ENCODE measurements at places on chromosomes 5 and 9. TPM values are rescaled to one million over a fixed set of nuclear protein-coding genes. Genes with fewer than 3 reads are reported as not detected.
A peak's percentile ranks its signal among the peaks of the same experiment; 100 is the strongest.

NRARP gene
- 0.82 TPM for total RNA-seq

DNA sequence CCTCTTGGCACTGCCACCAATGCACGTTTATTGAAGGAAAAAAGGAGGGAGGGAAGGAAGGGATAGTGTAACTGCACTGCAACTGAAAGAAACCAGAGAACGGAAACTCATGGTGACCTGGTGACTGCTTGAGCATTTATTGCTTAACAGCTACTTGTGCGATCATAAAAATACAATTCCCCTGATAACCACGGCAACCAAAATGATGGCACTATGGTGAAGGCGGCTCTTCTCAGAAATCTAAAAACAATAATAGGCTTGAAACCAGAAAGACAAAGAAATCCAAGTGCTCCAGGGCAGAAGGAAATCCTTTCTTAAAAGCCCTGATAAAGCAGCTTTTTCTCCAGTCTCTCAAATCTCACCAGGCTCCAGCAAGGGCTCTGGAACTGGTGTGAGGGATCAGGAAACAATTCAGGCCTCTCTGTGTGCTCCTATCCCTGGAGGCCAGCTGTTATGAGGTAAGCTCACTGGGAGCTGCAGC is 1.9 kb downstream of the FBXO10 start:
- H3K4me1 ChIP-seq: peaks cover 16% of the 10 kb centered on the region
- no peaks in the 10 kb centered on the region for H3K27me3 ChIP-seq
- DNase-seq: no peak
- H3K27ac ChIP-seq: no peak overlapping the region

DNA sequence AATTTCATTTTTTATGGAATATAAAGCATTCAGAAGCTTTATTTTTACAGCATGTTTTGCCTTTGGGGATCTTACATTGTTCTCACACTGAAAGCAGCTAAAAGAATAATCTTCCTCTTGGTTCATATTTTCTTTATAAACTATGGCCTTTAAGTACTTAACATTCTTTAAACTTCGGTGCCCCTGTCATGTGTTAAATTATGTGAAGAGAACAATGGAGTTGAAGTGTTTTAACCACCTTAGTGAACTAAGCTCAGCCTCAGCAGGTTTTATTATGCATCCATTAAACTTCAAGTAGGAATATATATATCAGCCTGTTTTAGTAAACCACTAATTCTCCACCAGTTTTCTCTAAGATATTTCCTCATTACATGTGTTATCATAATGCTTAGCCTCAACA is 371.4 kb upstream of the CDH18 start:
- no peaks in the 10 kb centered on the region for H3K36me3 ChIP-seq
- DNase-seq: no peak
- no peak overlapping the region for H3K27ac ChIP-seq
- no peaks in the 10 kb centered on the region for H3K4me1 ChIP-seq
- no peak overlapping the region for H3K4me3 ChIP-seq

GRCh38 chr5:1523793-1524480 is at the start of gene LPCAT1:
Gene LPCAT1, minus strand, starts transcription at chr5:1523960. Its CDS starts 116 bp downstream, at chr5:1523844.
- H3K4me1 ChIP-seq: peaks cover 33% of the 10 kb centered on the region
- peak; percentile 81 for DNase-seq
- peak within 1 kb of the TSS; percentile 66 for H3K27ac ChIP-seq
- peaks cover 7% of the 10 kb centered on the region for H3K36me3 ChIP-seq
- peak within 1 kb of the TSS; percentile 86 for H3K4me3 ChIP-seq

Data from activated CD4-positive, alpha-beta memory T cell treated with anti-CD3 and anti-CD28 coated beads for 36 hours (primary cell).